ENCODE measurements at places on chromosomes 4 and X.

DNA sequence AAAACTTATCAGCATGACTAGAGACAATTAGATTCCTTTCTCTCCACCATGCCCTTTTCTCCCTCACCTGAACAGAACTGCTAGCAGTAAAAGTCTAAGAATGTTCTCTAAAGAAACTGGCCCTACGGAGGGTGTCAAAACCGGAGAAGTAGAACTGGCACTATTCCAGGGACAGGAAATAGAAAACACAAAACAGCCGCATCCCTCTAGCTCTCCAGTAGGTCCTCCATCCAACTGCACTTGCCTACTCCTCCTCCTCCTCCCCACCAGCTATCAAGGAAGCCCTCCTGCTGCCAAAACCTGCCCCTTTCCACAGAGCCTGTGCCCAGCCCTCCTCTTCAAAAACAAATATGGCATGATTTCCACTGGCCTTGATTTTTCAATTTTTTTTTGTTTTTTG, 28.4 kb downstream of the FUNDC1 start:
- DNase-seq = no peak

DNA sequence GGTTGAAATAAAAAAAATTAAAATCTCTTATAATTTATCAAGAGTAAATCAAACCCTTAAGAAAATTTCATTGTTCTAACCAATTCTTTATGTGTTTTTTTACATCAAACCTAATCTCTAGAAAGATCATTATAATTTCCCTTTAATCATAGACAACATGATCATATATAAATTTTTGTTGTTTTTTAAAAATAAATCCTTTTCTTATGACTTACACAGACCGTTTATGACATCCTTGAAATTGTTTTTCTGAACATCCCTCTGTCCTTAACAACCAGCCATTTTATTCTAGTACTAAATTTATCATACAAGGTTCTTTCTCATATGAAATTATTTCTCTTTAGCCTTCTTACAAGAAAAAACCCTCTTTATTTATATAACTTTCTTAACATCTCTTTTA, 62.7 kb upstream of the GABRE start:
- DNase-seq = no peak

DNA sequence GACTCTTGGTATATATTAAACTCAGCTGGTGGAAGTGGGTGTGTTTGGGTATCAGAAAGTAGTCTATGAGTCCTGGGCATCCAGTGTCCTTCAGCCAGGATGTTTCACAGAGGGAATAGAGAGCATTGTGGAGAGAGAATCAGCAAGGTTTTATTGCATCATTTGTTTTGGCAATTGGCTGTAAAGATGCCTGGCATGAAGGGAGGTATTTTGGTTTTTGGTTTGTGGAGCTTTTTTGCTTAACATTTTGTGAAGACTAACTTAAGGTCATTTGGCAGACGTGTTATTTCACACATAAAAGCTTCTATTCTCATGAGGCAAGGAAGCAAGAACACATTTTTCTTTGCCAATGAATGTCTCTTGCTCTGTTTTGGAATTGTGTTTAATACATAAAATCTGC, 71.1 kb downstream of the DCLK2 start:
- DNase-seq = no peak

GRCh38 chr4:11847167-11847566, 418.5 kb upstream of the HS3ST1 start:
- no peak for DNase-seq

GRCh38 chrX:107683124-107683895, 55.0 kb downstream of the PRPS1 start:
- DNase-seq = no peak
